ENCODE measurements at places on chromosomes 13 and 19. TPM values are rescaled to one million over a fixed set of nuclear protein-coding genes. Genes with fewer than 3 reads are reported as not detected.
A peak's percentile ranks its signal among the peaks of the same experiment; 100 is the strongest.

DNA sequence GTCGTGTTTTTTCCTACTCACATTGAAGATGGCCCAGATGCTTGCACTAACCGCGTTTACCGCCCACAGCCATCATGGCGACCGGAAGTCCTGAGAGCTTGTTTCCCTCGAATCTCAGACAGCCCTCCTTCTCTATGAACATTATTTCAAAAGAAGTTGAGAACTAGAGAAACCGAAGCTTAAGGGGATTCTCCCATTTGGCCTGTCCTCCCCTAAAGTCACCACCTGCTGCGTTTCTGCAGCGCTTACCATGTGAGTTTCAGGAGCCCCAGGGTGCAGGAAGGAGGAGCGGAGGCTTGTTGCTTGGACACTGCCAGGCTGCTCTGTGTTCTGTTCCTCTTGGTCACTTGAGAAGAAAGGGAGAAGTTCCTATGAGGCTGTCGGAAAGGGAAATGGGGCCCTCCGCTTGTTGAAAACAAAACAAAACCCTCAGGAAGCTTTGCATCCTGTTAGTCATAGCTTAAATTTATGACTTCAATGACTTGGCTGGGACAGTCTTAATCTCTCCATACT lies 6.2 kb downstream of the CARD8 start:
- DNase-seq = peak; percentile 72

DNA sequence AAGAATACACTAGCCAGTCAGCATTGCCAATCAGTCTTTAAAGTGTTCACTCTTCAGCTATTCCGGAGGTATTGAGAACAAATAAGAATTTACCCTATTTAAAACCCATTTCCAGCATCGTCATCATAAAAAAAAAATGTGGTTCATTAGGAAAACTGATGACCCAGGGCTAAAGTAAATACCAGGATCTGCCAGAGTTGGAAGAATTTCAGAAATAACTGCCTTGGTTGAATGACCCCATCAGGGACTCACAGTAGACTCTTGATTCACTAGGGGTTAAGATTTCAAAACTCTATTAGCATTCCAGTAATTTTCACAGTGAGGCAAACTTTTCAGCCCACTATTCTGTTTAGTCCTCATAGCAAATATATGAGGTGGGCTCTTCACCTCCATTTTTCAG lies 377.0 kb downstream of the ITGBL1 start:
- DNase-seq = no peak

GRCh38 chr13:50197705-50198104 lies 182.5 kb downstream of the KCNRG start:
- no peak for DNase-seq

DNA sequence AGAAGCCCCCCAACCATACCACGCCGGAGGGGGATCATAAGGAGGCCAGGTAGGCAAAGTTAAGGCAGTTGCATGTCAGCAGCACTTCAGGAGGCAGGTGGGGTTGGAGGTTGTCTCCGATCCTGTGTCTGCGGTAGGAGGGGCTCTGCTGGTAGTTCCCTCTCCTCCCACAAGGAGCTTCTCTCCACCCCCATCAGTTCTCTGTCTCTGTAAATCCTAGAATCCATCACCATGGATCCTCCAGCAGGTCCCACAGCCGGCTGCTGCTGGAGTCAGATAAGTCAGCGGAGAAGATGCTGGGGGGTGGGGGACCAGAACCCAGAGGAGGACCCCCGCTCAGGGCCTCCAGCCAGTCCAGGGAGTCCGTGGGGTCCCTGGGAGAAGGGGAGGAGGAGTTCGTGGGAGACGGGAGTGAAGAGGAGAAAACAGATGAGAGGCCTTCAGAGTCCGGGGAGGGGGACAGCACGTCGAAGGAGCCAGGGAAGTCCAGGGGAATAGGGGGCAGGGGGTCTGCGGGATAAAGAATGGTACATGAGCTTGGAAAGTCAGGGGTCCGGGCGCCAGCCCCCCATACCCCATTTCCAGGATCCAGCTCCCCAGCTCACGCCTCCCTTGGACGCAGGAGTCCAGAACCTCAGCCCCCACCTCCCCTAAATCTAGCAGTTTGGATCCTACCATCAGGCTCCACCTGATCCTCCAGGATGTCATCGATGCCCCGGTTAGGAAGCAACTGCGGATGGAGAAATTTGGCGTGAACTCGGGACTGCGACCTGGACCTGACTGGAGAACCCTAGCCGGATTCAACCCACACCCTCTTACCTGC lies 6.3 kb downstream of the MAMSTR start:
- DNase-seq = no peak

- DNase-seq = no peak
Measured at GRCh38 chr13:99501848-99502301, 603 bp downstream of the TM9SF2 start.

GRCh38 chr19:5062799-5063198 lies 93.9 kb downstream of the KDM4B start:
- no peak for DNase-seq

DNA sequence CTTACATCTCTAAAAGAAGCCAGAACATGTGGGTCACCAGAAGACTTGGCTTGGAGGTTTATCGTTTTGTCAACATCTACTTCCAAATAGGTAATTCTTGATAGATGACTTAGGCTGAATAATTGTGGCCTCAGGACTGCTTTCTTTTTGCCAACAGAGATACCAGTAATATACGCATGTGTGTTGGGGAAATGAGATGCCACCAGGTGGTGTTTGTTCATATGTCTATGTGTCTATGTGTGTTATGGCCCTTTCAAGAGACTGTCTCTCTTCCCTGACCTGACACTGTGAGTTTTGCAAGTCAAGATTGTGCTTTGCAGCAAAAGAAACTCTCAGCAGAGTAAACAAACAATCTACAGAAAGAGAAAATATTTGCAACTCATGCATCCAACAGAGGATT lies 31.6 kb upstream of the METTL21C start:
- no peak for DNase-seq

GRCh38 chr13:49254007-49254406 lies 6.3 kb downstream of the CDADC1 start:
- DNase-seq = no peak

- no peak for DNase-seq
Measured at GRCh38 chr13:88112526-88112925, 441.4 kb downstream of the SLITRK5 start.

Gene TNFSF13B
- total RNA-seq = 0.26 TPM

Measured in right atrium auricular region (tissue), 2 donors.